ENCODE measurements at places on chromosomes 13 and 19.

DNA sequence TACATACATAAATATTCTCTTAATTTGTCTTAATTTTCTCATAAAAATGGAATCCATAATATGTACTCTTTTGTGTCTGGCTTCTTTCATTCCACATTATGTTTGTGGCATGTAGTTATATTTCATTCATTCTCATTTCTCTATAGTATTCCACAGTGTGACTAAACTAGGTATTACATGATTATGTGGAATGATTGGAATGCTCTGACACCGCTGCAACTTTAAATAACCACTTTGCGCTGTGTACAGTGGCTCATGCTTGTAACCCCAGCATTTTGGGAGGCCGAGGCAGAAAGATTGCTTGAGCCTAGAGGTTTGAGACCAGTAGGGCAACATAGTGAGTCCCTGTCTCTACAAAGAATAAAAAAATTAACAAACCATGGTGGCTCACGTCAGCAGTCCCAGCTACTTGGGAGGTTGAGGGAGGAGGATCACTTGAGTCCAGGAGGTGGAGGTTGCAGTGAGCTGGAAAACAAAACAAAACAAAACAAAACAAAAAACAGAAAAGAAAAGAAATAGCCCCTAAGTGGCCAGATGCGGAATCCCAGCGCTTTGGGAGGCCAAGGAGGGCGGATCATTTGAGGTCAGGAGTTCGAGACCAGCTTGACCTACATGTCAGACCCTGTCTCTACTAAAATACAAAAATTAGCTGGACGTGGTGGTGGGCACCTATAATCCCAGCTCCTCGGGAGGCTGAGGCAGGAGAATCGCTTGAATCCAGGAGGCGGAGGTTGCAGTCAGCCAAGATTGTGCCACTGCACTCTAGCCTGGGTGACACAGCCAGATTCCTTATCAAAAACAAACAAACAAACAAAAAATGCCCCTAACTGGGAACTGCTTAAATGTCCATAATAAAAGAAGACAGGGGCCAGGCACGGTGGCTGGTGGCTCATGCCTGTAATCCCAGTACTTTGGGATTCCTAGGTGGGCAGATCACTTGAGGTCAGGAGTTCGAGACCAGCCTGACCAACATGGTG, 8.0 kb upstream of the SAE1 start:
- peak; percentile 85 for DNase-seq

GRCh38 chr13:111659842-111660241, 339.4 kb downstream of the TEX29 start:
- no peak for DNase-seq

GRCh38 chr13:97043302-97043701, 49.0 kb upstream of the OXGR1 start:
- peak; percentile 16 for DNase-seq

- no peak for DNase-seq
Measured at GRCh38 chr13:112183532-112184090, 116.7 kb downstream of the SOX1 start.

- DNase-seq: no peak
Measured at GRCh38 chr19:38513762-38514167, 80.3 kb downstream of the RYR1 start.

DNA sequence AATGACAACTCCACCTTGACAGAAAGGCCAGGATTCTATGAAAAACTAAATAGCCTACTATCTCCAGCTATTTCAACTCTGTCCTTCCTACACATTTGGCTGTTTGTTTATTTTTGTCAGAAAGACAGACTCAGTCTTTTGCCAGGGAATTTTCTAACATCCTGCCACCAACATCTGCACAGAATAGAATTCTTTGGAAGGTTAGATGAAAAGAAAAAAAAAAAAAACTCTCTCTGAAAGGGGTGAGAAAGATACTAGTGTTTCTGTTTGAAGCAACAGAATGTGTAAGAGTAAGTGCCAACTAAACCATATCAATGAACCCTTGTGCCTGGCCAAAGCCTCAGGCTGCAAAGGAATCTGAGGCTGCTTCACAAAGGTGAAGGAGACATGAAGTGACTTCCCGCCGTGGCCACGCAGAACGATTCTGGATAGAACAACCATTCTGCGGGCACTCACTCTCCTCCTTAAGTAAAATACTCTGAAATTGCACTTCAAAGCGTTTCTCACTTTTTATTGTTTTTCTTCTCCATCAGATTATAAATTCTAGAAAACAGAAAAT, 498.2 kb downstream of the IRS2 start:
- no peak for DNase-seq

DNA sequence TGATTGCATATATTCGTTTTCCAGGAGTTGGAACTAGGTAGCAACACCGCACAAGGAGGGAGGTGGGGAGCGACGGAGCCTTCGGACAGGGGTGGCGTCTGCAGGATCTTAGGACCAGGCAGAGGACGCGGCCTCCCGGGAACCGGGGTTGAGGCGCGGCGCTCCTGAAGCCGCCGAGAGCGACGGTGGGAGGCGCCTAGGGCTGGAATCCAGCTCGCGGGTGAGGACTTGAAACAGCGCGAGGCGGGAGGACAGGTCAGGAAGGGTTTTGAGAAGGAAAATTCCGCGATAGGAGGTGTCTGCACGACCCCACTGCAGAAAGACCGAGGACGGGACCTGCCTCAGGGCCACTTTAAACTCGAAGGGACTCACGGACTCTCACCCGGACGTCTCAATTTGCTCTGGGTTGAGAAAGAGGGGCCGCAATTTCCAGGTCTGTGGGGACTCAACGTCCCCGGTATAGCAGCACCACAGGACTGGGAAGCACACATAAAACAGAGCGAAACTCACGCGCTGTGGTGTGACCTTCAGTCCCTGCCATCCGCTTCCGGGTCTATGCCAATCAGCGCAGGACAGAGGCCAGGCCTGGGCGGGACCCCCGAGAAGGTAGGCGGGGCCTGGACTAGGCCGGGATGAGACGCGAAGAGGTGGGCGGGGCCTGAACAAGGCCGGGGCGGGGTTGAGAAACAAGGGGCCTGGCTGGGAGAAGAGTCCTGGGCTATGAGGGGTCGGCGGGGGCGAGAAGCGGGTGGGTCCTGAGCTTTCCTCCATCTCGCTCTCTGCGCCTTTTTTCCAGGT, at the start of gene ZNF320:
TSS of gene ZNF320 (minus strand) at position 498 of the 798 bp plus-strand sequence. CDS start 7,380 bp downstream, outside the sequence.
- DNase-seq: peak; percentile 26

DNA sequence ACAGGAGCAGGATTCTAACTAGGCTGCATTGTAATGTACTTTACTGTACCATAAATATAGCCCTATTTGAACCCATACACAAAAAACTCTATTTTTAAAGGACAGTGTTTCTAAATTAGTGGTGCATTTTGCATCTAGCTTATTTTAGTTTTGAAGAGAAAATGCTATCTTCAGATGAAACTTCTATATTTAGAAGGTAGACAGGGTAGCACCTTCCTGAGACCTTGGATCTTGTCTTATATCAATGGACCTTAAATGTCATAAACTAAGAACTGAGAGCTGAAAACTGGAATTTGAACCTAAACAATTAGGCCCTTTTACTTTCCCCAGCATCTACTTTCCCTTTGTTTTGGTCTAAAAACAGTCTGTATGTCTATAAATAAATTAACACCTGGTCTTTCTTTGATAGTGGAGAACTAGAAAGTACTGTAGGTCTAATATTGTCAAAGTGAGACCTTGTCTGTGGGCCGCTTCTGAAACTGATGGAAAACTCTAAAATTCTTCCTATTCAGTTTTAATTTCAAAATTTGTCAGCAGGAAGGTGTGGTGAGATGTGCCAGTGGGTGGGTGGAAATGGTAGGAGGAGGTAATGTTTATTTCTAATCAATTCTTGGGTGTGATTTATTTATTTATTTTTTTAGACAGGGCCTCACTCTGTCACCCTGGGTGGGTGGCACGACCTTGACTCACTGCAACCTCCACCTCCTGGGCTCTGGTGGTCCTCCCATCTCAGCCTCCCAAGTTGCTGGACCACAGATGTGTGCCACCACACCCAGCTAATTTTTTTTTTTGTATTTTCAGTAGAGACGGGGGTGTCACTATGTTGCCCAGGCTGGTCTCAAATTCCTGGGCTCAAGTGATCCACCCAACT, 10.1 kb downstream of the COG3 start:
- no peak for DNase-seq

DNA sequence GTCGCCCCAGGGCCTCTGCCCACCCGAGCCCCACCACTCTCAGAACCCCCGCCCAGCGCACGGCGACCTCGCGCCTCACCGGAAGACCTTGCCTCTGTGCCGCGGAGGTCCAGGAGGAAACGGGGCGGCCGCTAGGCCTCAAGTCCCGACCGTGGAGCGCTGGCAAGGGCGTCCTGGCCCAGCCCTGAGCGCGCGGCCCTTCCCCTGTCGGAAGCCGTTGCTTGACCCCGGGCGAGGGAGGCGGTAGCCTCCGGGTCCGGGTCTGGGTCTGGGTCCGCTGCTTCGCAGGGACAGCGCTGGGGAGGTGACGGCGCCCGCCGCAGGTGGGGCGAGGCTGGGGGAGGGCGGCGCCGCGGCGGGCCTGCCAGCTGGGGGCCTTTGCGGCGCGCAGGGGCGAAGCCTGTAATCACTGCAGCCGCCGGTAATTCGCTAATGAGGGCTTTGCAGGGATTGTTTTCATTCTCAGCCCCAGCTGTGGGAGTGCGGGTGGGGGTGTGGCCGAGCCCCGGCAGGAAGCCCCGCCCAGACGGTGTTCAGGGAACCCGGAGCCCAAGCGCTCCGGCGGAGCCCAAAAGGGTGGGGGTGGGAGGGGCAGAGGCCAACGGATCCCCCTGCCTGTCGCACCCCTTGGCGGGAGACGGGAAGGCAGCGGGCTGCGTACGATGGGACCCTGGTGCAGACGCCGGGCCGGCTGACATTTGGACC, 8.6 kb downstream of the C19orf25 start:
- DNase-seq: no peak

DNA sequence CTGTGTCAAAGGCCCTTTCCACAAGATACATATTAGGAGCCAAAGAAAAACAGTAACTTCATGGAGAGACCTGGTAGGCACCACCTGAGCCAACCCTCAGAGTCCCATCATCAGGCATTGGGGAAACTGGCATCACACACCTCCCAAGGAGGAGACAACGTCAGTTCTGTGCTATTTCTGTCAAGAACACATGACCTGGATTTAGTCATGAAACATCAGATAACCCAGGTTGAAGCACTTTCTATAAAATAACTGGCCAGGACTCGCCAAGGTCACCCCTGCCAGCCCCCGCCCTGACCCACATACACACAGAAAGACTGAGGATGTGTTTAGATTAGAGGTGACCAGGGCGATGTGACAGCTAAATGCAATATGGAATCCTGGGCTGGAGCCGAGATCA, 35.6 kb downstream of the COL4A1 start:
- no peak for DNase-seq

GRCh38 chr19:1073956-1074517, 7.1 kb downstream of the ARHGAP45 start:
- no peak for DNase-seq

DNA sequence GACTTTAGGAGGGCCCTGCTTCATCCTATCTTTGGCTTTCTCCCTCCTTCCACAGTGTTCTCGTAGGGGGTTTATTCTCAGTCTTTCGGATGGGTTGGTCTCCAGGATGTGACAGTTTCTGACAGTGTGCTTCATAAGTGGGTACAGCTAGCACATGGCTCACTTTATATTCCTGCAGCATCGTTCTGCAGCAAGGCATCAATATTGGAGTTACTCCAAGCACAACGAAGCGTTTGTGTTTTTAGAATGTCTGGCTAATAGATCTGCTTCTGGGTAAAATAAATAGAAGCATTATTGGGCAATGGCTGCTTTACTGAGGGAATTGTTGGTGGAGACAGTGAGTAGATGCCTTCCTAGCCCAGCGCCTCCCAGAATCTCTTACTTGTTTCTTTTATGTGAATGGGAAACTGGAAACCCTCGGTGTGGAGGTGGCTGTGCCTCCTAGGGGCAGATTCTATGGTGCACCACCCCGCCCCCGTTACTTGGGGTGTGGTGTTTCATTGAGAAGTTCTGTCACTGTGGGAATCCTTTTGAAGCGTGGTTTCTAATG, 2.0 kb downstream of the FARP1 start:
- peak; percentile 75 for DNase-seq

DNA sequence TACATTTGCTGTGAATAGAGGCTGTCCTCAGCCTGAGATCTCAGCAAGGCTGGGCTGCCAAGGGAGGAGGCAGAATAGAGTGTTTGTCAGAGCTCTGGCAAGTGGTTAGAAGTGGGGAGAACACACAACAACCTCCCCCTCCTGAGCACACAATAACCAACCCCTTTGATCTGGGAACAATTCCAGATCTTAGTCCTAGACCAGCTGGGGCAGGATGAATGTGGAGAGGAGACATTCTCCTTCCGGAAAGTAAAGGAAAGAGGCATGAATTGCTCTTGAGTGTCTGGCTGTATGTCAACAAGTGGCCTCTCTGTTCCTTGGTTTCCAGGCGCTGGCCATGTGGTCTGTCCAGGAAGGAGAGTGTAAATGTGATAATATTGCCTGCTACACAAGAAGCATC, 114.9 kb upstream of the TMTC4 start:
- no peak for DNase-seq

DNA sequence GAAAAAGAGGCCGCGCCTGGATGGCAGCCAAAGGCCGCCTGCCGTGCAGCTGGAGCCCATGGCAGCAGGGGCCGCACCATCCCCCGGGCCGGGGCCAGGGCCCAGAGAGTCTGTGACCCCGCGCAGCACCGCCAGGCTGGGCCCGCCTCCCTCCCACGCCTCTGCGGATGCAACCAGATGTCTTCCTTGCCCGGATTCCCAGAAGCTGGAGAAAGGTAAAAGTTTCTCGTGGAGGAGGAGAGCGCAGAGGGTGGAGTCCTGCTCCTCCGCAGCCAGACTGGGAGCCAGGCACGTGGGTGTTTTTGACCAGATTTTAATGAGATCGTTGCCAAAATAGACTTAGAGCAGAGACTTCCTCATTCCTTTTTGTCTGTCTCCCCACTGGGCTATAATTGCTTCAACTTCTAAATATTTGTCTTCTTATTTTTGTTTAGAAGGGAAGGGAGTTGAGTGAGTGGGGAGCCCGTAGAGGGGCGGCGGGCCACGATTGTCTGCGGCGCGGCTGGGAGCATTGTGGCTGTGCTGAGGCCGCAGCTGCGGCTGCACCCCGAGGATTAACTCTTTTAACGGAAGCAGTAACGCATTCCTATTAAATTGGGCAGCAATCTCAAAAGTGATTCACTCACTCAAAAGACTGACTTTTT, 22.8 kb upstream of the NDUFS7 start:
- DNase-seq: peak; percentile 66

- peak; percentile 5 for DNase-seq
Measured at GRCh38 chr13:113028336-113029060, 59.5 kb downstream of the MCF2L start.

GRCh38 chr13:74778087-74778486, 643.9 kb upstream of the KLF12 start:
- no peak for DNase-seq

GRCh38 chr13:39282400-39282972, 244.2 kb downstream of the NHLRC3 start:
- DNase-seq: no peak

GRCh38 chr19:38265921-38266429, 1.6 kb downstream of the SPINT2 start:
- no peak for DNase-seq
